Ovary (tissue), 10 donors: ENCODE measurements at places on chromosomes 16 and 17. TPM values are rescaled to one million over a fixed set of nuclear protein-coding genes. Genes with fewer than 3 reads are reported as not detected.

TLCD3A gene
- polyA plus RNA-seq, result 5.5 TPM

TPSD1 gene
- not detected for polyA plus RNA-seq

USP31 gene
- 1.5 TPM for polyA plus RNA-seq

SULT1A4 gene
- 10.5 TPM for polyA plus RNA-seq

BCL6B gene
- polyA plus RNA-seq, result 6.2 TPM

PRR35 gene
- polyA plus RNA-seq, result not detected

CYBC1 gene
- 56.4 TPM for polyA plus RNA-seq

KRT17 gene
- polyA plus RNA-seq, result not detected

KRT9 gene
- polyA plus RNA-seq, result not detected

TVP23A gene
- 15.3 TPM for polyA plus RNA-seq

ANKRD13B gene
- polyA plus RNA-seq, result 11.4 TPM

CDH16 gene
- not detected for polyA plus RNA-seq

ZSWIM7 gene
- polyA plus RNA-seq, result 62.5 TPM

ASB16 gene
- polyA plus RNA-seq, result 0.10 TPM

NAA60 gene
- polyA plus RNA-seq, result 106 TPM

C17orf113 gene
- 0.67 TPM for polyA plus RNA-seq

TNFSF13 gene
- polyA plus RNA-seq, result 33.1 TPM

NPIPA3 gene
- polyA plus RNA-seq, result 1.3 TPM

PLXDC1 gene
- 35.4 TPM for polyA plus RNA-seq

C17orf67 gene
- 1.5 TPM for polyA plus RNA-seq

TP53TG3 gene
- polyA plus RNA-seq, result 0.21 TPM
